ENCODE measurements at places on chromosomes 1 and 21.

- peak; percentile 79 for DNase-seq
- peak overlapping the region; percentile 80 for H3K27ac ChIP-seq
- H3K4me1 ChIP-seq = peaks cover 25% of the 10 kb centered on the region
- no peak overlapping the region for H3K4me3 ChIP-seq
- H3K36me3 ChIP-seq = no peaks in the 10 kb centered on the region
Measured at GRCh38 chr1:233113009-233113879, 162.8 kb downstream of the NTPCR start.

DNA sequence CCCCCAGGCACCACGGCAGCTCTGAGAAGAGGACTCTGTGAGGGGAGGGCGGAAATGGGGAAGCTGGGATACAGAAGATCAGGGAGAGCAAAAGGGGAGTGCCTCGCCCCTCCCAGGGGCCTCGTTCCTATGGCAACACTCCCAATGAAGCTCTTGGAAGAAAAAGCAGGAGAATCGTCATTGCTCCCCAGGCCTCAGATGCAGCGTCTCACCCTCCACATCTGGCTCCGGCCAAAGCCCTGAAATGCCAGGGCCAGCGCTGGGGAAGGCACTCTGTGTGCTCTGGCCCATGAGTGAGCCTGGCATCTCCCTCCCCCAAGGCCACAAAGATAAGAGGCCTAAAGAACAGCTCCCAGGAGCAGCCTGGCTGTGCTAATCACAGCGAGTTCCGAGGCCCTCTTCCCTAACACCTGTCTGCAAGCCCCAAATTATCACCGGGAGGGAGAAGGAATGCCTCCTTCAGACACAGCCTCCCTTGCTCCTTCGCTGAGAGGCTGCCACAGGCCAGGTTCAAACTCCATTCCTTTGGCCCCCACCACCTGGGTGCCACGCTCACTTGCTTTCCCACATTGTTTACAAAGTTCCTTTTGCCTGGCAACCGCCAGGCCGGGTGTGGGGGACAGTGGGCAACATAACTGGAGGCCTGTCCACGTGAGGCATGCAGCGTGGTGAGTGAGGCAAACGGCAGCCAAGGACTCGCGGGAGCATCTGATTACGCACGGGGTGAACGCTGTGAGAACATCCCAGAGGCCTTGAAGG is 27.8 kb downstream of the ECE1 start:
- H3K4me3 ChIP-seq = no peak overlapping the region
- peaks cover 9% of the 10 kb centered on the region for H3K36me3 ChIP-seq
- H3K27ac ChIP-seq = peak overlapping the region; percentile 73
- H3K27me3 ChIP-seq = no peaks in the 10 kb centered on the region

- peaks cover 33% of the 10 kb centered on the region for H3K4me1 ChIP-seq
- DNase-seq = peak; percentile 68
Measured at GRCh38 chr21:35048706-35049617, at the start of gene RUNX1. TSS of gene RUNX1 (minus strand) at chr21:35049302.

DNA sequence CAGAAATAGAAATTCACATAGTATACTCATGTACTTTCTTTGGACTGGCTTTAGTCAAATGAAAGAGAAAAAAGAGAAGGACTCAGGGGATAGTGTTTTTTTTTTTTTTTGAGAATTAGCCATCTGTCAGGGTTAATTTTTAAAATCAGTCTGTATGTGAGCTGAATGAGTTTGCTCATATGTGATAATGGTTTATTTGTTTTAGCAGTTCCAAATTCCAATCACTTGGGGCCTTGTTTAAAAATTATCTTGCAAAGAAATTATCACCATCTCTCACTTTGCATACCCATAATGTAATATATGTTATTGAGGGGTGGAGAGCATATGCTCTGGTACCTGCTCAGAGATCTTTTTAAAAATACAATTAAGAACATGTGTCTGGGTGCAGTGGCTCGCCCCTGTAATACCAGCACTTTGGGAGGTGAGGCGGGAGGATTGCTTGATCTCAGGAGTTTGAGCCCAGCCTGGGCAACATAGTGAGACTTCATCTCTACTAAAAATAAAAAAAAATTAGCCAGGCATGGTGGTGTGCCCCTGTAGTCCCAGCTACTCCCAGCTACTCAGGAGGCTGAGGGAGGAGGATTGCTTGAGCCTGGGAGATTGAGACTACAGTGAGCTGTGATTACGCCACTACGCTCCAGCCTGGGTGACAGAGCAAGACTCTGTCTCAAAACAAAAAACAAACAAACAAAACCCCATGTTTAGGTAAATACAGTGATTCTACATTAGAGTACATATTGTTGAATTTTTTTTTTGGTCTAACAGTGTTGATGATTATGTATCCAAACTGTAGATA is 19.7 kb downstream of the GNAI3 start:
- H3K4me3 ChIP-seq = no peak overlapping the region
- H3K27me3 ChIP-seq = no peaks in the 10 kb centered on the region
- no peaks in the 10 kb centered on the region for H3K36me3 ChIP-seq
- no peak for DNase-seq
- no peak overlapping the region for H3K27ac ChIP-seq
- H3K4me1 ChIP-seq = peaks cover 54% of the 10 kb centered on the region

- DNase-seq = no peak
- H3K4me1 ChIP-seq = no peaks in the 10 kb centered on the region
- no peaks in the 10 kb centered on the region for H3K36me3 ChIP-seq
- no peak overlapping the region for H3K27ac ChIP-seq
- no peaks in the 10 kb centered on the region for H3K27me3 ChIP-seq
Measured at GRCh38 chr1:184759651-184760050, 5.0 kb upstream of the EDEM3 start.

DNA sequence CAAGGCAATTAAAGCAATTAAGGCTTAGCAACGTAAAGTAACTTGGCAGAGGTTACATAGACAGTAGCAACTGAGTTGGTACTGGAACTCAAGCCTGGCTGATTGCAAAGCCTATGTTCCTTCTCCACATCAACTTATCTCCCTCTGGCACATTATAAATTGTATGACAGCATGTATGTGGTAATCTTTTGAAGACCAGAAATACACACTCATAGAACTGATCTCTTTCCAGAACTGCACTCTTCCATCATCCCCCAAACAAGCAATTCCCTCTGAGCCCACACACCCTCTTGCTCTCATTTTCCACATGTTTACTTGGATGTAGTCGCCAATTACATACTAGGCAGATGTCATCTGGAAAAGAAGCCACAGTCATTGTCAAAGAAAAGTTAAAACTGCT is 502.2 kb downstream of the PLPP3 start:
- H3K4me1 ChIP-seq = peaks cover 6% of the 10 kb centered on the region
- no peak overlapping the region for H3K4me3 ChIP-seq
- no peak overlapping the region for H3K27ac ChIP-seq
- DNase-seq = no peak
- H3K27me3 ChIP-seq = no peaks in the 10 kb centered on the region
- H3K36me3 ChIP-seq = no peaks in the 10 kb centered on the region

DNA sequence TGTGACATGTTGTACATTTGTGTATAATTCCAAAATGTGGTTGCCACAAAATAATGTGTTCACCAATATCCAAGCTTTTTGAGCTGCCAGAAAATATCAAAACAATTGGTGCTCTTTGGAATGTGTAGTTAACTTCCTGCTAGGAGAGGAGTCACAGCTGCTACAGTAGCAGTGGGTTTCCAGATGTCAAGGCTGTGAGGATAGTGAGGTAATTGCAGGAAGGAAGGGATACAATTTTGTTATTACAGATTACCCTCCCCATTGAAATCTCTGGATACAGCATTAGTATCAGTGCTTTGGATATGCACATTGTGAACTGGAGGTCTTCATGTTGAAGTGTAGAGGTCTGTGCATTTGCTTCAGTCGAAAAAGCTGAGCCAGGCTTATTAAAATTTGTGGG is 253.2 kb downstream of the PTPRC start:
- no peak overlapping the region for H3K27ac ChIP-seq
- H3K36me3 ChIP-seq = no peaks in the 10 kb centered on the region
- H3K4me3 ChIP-seq = no peak overlapping the region
- no peaks in the 10 kb centered on the region for H3K27me3 ChIP-seq
- no peak for DNase-seq

DNA sequence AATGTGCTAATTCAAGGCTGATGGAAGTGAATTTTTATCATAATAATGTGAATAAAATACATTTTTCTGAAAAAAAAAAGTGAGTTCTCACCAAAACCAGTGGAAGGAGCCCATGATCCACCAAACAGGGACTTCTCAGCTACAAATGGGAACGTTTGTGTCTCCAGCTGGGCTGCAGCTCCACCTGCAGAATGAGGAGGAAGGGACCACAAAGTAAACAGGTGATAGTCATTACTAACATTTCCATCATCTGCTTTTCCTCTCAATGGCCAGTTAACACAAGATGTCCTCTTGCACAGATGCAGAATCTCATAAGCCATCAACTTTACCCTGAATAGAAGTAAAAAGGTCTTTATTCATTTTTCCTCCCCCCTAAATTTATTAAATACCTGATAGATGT is 246.2 kb downstream of the MRPL39 start:
- no peak for DNase-seq
- H3K27ac ChIP-seq = no peak overlapping the region
- no peaks in the 10 kb centered on the region for H3K36me3 ChIP-seq
- no peaks in the 10 kb centered on the region for H3K4me1 ChIP-seq
- H3K27me3 ChIP-seq = no peaks in the 10 kb centered on the region

GRCh38 chr21:16192902-16193301 is 463.1 kb downstream of the USP25 start:
- no peaks in the 10 kb centered on the region for H3K36me3 ChIP-seq
- H3K27me3 ChIP-seq = no peaks in the 10 kb centered on the region
- H3K27ac ChIP-seq = no peak overlapping the region
- DNase-seq = no peak
- H3K4me3 ChIP-seq = no peak overlapping the region
- no peaks in the 10 kb centered on the region for H3K4me1 ChIP-seq

GRCh38 chr1:219088778-219089557 is 84.7 kb upstream of the LYPLAL1 start:
- H3K27me3 ChIP-seq = no peaks in the 10 kb centered on the region
- H3K27ac ChIP-seq = no peak overlapping the region
- H3K36me3 ChIP-seq = no peaks in the 10 kb centered on the region
- H3K4me1 ChIP-seq = no peaks in the 10 kb centered on the region

GRCh38 chr1:111448482-111448917 is 556 bp downstream of the WDR77 start:
- H3K4me1 ChIP-seq = peaks cover 47% of the 10 kb centered on the region
- no peaks in the 10 kb centered on the region for H3K27me3 ChIP-seq
- H3K4me3 ChIP-seq = peak overlapping the region; percentile 67
- peaks cover 51% of the 10 kb centered on the region for H3K36me3 ChIP-seq
- no peak for DNase-seq

DNA sequence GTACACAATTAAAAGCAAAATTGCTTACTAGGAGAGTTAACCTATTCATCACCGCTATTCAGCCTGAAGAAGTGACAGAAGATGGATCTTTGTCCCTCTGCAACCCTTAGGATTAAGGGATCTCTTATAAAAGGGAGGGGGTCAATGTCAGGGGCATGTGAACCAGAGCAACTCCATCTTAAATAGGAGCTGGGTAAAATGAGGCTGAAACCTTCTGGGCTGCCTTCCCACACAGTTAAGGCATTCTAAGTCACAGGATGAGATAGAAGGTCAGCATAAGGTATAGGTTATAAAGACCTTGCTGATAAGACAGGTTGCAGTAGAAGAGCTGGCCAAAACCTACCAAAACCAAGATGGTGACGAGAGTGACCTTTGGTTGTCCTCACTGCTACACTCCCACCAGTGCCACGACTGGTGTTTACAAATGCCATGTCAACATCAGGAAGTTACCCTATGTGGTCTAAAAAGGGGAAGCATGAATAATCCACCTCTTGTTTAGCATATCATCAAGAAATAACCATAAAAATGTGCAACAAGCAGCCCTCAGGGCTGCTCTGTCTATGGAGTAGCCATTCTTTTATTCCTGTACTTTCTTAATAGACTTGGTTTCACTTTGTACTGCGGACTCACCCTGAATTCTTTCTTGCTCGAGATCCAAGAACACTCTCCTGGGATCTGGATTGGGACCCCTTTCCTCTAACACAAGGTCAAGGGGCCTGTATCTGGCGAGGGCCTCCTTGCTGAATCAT is 35.3 kb upstream of the NEK2 start:
- no peak for DNase-seq
- H3K4me1 ChIP-seq = no peaks in the 10 kb centered on the region
- no peak overlapping the region for H3K4me3 ChIP-seq

Data from upper lobe of right lung (tissue), 1 donor.